Activated CD4-positive, alpha-beta T cell treated with anti-CD3 and anti-CD28 coated beads, Interleukin-2, amount 10 ng/mL, durations not matched to agents 7 days and 5 days (primary cell): ENCODE measurements at places on chromosomes 1 and 21.
A peak's percentile ranks its signal among the peaks of the same experiment; 100 is the strongest.

- H3K4me1 ChIP-seq, result no peaks in the 10 kb centered on the region
- DNase-seq, result no peak
- H3K27ac ChIP-seq, result no peak overlapping the region
- H3K4me3 ChIP-seq, result no peak overlapping the region
- H3K27me3 ChIP-seq, result no peaks in the 10 kb centered on the region
These were observed 63.3 kb downstream of the LRRC40 start for GRCh38 chr1:70142075-70142474.

GRCh38 chr1:206507284-206508129 lies at the start of gene RASSF5:
Gene RASSF5 (plus strand): TSS chr1:206507531. CDS start chr1:206507603, 72 bp downstream.
- peaks cover 1% of the 10 kb centered on the region for H3K36me3 ChIP-seq
- H3K27me3 ChIP-seq, result peaks cover 43% of the 10 kb centered on the region
- no peak within 1 kb of the TSS for H3K27ac ChIP-seq
- DNase-seq, result peak; percentile 84
- peaks cover 53% of the 10 kb centered on the region for H3K4me1 ChIP-seq
- peak within 1 kb of the TSS; percentile 70 for H3K4me3 ChIP-seq

DNA sequence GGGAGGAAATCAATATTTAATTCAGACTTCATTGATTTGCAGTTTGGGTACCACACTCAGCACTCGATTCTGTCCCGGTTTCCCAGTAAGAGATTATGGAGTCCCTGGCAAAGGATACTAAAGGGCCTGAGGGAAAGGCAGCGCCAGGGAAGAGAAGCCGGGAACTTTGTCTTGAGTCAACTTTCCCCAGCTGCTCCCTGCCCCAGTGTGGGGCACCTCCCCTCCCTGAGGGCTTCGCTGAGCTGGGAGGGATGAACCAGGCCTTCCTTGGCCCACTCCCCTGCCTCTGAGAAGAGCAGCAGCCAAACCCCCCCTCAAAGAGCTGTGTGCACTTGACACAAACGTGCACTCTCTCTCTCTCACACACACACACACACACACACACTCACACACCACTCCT lies 32.6 kb downstream of the OPTC start:
- no peak for DNase-seq
- H3K27ac ChIP-seq, result no peak overlapping the region
- no peak overlapping the region for H3K4me3 ChIP-seq

- H3K4me1 ChIP-seq, result no peaks in the 10 kb centered on the region
- no peaks in the 10 kb centered on the region for H3K36me3 ChIP-seq
- H3K4me3 ChIP-seq, result no peak overlapping the region
- no peak for DNase-seq
These were observed 33.6 kb downstream of the RGS21 start for GRCh38 chr1:192350356-192350755.

- H3K27me3 ChIP-seq, result no peaks in the 10 kb centered on the region
- no peaks in the 10 kb centered on the region for H3K4me1 ChIP-seq
- DNase-seq, result no peak
These were observed 839.4 kb upstream of the ADGRL4 start for GRCh38 chr1:79845936-79846335.

GRCh38 chr1:182433580-182433979 lies 16.4 kb upstream of the RGSL1 start:
- DNase-seq, result no peak
- H3K36me3 ChIP-seq, result no peaks in the 10 kb centered on the region
- peaks cover 15% of the 10 kb centered on the region for H3K27me3 ChIP-seq
- peaks cover 18% of the 10 kb centered on the region for H3K4me1 ChIP-seq
- no peak overlapping the region for H3K4me3 ChIP-seq

DNA sequence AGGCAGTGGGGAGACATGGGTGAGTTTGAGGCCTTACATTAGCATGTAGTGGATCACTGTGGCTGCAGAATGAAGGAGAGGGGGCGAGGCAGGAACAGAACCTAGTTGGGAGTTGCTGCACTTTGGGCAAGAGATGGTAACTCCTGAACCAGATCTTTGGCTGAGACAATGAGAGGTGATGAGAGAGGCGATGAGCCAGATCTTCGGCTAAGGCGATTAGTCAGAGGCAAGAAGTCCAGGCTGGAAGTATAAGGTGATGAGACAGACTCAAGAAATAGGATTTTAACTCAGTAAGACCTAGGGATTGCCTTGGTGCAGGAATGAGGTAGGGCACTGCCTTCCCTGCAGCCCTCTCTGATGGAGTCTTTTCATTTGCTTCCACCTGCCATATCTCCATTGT lies 9.1 kb upstream of the ARTN start:
- no peaks in the 10 kb centered on the region for H3K36me3 ChIP-seq
- no peak overlapping the region for H3K27ac ChIP-seq
- peaks cover 11% of the 10 kb centered on the region for H3K4me1 ChIP-seq
- no peak overlapping the region for H3K4me3 ChIP-seq

DNA sequence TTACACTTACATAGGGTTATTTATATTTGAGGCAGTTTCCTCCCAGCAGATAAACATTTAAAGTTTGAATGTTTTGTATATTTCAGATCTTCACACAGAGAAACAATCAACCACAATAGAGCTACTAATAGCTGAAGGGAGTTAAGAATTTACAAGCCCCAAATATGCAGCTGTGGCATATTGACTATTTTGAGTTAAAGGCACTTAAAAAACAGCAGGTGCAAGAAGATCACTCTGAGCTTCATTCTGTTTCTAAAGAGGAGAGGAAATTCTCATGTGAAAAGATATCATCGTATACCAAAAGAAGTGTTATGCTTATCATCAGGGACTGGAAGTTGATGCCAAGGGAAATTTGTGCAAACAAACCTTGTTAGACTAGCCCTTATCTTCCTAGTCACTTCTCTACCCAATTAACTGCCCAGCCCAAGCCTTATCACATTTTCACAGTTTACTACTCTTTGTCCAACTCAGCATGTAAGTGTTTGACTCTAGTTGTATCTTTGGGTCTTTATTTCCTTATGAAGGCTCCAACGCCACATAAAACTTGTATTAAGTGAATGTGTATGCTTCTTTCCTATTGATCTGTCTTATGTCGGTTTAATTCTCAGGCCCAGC lies 66.3 kb upstream of the COG2 start:
- H3K4me3 ChIP-seq, result no peak overlapping the region
- peaks cover 20% of the 10 kb centered on the region for H3K27me3 ChIP-seq
- no peak for DNase-seq
- no peaks in the 10 kb centered on the region for H3K36me3 ChIP-seq
- H3K27ac ChIP-seq, result no peak overlapping the region

GRCh38 chr1:85453640-85454194 lies 11.2 kb downstream of the DDAH1 start:
- H3K4me3 ChIP-seq, result no peak overlapping the region
- H3K27ac ChIP-seq, result no peak overlapping the region
- DNase-seq, result no peak
- no peaks in the 10 kb centered on the region for H3K36me3 ChIP-seq
- H3K27me3 ChIP-seq, result peaks cover 7% of the 10 kb centered on the region

DNA sequence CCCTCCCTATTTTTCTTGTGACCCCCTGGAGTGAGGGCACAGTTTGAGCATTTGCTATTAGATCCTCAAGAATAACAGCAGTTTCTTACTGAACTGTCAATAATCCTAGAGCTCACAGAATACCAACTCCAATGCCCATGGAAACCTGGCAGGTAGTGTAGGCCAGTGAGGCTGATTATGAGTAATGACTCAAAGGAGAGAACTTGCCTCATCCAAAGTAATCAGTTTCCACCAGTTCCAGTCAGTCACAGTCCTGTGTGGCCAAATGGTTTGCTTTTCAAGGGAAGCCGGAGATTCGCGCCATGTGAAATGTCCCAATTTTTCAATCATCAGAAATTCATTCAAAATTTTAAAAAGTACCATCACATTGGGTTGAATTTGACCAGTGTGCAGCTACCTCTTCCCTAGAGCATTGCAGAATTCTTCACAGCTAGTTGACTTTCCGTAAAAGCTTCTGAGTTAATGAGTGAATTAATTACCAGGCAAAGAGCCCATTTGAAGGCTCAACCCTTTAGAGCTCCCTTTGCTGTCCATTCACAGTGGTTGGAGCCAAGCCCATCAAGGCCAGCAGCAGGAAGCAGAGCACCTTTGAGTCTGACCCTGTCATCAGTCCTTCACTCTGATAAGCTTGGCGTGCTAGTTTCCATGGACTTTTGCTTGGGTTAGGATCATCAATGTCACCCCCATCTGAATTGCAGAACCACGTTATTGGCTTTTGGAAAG lies 170.3 kb downstream of the KAZN start:
- no peak for DNase-seq
- H3K36me3 ChIP-seq, result no peaks in the 10 kb centered on the region
- H3K4me1 ChIP-seq, result no peaks in the 10 kb centered on the region
- H3K27me3 ChIP-seq, result no peaks in the 10 kb centered on the region
- no peak overlapping the region for H3K4me3 ChIP-seq

GRCh38 chr1:34073028-34073695 lies 91.9 kb downstream of the CSMD2 start:
- no peaks in the 10 kb centered on the region for H3K36me3 ChIP-seq
- H3K4me3 ChIP-seq, result no peak overlapping the region
- no peak overlapping the region for H3K27ac ChIP-seq
- DNase-seq, result no peak
- H3K4me1 ChIP-seq, result no peaks in the 10 kb centered on the region

DNA sequence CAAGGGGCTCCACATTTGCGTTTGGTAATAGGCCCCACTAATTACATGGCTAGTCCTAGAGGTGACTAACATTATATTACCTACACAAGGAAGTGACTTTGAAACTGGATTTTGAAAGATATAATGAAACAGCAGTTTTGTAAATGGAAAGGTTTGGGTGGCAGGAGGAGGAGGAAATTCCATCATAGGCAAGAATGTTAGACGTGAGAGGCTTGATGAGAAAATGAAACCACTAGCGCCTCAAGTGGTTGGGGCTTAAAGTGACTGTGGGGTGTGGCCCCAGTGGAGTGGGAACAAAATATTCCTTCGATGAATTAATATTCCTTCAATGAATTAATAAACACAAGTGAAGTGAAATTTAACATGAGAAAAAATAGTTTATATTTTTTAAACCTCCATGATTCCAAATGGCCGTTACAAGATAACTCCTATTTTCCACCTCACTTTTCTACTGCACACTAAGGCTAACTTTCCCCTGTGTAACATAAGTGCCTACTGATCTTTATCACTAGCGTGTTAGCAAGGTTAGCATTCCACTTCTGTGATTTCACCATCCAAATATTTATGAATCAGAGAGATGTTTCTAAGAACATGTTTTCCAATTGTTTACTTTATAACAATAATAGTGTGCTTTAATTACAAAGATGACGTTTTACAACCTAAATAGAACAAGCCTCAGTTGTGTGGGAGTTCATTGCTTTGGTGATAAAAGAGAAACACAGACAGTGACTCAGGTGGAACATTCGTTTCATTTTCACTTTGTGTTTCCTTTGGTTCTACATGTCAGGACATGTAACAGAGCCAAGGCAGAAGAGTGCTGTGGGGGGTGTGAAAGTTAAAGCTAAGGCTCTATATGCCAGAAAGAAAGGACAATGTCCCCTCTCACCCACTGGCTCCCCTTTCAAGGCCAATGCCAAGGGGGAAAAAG lies 12.5 kb upstream of the ATF3 start:
- peak overlapping the region; percentile 93 for H3K27ac ChIP-seq
- peaks cover 20% of the 10 kb centered on the region for H3K27me3 ChIP-seq
- H3K4me3 ChIP-seq, result peak overlapping the region; percentile 66
- peaks cover 30% of the 10 kb centered on the region for H3K4me1 ChIP-seq
- DNase-seq, result peak; percentile 74

GRCh38 chr1:200302921-200303290 lies 106.9 kb downstream of the ZNF281 start:
- peaks cover 25% of the 10 kb centered on the region for H3K4me1 ChIP-seq
- H3K36me3 ChIP-seq, result no peaks in the 10 kb centered on the region
- H3K27me3 ChIP-seq, result peaks cover 20% of the 10 kb centered on the region
